ENCODE measurements at places on chromosomes 13 and 19.

DNA sequence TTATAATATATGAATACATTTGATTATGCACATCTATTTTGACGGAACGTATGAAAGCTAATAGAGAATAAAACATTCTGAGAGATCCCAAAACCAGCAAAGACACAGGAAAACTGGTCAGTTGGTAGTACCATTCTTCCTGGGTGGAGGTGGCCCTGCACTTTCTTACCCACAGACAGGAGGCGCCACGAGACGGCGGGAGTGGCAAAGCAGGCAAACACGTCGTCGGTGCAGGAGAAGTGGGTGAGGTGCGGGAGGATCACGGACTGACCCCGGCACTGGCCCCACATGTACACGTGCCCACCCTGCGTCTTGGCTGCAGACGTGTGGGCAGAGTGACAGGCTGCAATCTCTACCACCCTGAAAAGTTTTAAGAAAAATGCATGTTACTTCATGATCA, 36.1 kb downstream of the RCBTB1 start:
- no peak for DNase-seq

DNA sequence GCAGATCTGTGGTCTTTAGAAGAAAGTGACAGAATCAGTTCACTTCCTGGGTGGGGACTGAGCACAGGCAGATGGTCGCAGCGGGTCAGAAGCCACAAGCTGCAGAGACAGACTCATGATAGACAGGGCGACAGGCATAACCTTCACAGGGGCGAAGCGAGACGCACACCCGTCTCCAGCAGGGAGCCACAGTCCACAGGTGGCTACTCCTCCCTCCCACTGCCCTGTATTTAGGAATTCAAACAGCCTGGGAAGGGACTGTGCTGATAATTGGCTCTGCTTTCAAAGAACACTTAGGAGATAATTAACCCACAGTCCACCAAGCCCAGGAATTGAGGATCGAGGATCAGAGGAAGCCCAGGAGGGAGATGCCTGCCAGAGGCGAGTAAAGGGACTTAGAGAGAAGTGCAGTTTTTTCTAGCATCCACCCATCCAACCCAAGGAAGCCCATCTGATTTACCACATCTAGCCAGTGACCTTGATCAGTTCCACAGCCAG, 23.2 kb downstream of the RFX2 start:
- no peak for DNase-seq

GRCh38 chr13:91882918-91883317, 484.5 kb downstream of the GPC5 start:
- no peak for DNase-seq

DNA sequence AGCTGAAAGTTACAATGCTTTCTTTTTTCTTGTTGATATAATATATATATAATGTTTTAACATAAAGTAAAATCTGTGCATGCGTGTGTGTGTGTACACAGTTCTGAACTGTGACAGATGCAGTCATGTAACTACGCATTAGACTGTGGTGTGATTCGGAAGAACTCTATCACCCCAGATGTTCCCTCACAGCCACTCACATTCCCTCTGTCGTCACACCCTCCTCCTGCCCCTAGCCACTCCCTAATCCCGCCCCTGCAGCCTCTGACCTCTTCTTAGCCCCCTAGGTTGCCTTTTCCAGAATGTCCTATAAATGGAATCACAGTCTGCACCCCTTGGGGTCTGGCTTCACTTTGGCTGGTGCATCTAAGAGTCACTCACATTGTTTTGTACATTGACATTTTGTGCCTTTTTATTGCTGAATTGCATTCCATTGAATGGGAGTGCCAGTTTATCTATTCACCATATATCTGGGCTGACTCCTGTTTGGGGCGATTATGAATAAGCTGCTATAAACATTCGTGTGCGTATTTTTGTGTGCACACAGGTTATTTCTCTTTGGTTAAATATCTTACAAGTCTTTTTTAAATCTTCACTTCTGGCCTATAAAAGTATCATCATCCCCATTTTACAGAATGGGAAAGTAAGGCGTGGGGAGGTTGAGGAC, 20.4 kb downstream of the DHRS12 start:
- no peak for DNase-seq

- DNase-seq = no peak
Observed at GRCh38 chr13:27449081-27449603, 1.2 kb downstream of the MTIF3 start.

DNA sequence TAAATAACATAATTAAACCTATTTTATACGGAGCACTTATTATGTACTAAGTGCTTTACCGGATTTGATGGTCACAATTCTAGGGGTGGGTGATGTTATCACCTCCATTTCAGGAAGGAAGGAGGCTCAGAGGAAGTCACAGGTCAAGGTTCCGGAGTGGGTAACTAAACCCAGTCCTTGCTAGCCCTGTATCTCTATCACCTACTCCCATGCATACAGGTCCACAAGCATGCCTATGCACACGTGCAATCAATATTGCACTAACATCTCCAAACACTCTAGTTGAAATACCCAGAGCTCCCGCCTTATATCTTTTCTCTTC, 17.8 kb upstream of the FOSB start:
- no peak for DNase-seq

DNA sequence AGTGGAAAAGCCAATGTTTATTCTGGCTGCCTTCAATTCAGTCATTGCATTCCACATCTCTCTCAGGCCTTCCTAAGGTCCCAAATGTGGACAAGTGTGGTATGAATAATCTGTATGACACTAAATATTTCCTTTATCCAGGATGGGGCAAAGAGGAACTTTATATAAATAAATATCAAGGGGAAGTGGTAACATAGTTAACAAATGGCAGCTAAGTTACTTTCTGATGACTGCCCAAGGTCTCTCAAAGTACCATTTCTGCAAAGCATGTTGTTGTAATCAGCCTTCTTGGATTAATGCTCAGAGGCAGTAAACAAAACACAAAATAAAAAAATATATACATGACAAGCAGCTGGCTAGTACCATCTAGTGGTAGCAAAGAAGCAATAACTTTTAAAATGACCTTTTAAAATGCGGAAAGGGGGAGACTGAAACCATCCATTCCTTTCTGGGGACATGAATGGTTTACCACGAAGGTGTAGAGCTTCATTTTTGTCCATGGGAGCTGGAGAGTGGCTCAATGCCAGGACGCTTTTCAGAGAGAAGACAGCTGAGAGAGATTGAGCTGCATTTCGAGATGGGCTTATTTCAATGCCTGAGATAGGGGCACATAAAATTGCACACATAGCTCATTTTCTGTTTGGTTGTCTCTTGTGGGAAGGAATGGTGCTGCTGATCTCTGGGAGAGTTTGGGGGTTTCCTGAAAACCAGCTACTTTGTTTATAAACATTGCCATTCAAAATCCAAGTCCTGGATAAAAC, 259.2 kb downstream of the RFC3 start:
- no peak for DNase-seq

DNA sequence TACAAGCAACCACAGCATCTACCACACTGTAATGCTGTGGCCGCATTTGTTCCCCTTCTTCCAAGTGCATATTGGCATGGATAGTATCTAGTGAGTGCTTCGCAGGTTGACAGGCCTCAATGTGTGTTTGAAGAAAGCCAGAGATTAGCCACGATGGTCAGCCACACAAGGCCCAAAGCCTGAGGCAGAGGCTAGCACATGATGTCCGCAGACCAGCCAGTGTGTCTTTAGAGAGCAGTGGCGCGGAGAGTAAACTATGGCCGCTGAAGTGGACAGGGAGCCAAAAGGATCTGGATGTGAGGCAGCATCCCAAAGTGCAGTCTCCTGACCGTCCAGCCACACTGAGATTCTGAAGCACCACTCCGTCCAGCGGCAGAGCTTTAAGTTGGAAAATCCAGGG, 36.0 kb downstream of the BRD4 start:
- no peak for DNase-seq

DNA sequence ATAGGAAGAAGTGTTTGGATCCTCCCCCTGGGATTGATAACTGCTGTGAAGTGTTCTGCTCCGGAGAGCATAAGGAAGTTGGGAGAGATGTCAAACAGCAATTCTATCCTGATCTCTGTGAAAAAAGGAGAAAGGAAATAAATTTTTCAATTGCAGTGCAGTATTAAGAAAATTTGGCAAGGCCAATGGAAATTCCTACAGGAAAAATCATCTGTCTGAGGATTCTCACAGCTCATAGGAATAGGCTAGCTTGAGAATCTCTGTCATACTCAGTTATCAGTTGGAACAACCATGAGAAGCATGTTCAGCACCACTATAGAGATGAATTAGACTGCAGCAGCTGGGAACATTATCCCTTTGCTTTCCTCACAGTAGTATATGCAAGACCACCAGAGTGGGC, 1238.9 kb upstream of the MIR17HG start:
- no peak for DNase-seq

GRCh38 chr19:3547301-3547731, 8.3 kb downstream of the TEKTIP1 start:
- no peak for DNase-seq

DNA sequence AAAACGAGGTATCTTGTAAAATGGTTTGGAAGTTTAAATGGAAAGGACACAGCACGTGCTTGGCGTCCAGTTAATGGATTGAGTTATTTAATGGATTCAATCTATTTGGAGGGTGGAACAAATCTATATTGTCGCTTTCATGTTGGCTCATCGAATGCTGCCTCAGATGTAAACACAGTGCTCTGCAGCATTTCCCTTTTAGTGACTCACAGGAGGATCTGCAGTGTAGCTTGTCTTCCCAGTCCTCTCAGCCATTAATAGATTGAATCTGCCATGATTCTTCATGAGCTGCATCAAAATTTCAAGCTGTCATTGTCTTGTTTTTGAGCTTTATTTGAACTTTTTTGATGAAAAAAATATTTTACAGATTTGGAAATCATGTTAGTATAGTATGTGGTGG, 44.7 kb downstream of the DHRS12 start:
- DNase-seq = no peak

DNA sequence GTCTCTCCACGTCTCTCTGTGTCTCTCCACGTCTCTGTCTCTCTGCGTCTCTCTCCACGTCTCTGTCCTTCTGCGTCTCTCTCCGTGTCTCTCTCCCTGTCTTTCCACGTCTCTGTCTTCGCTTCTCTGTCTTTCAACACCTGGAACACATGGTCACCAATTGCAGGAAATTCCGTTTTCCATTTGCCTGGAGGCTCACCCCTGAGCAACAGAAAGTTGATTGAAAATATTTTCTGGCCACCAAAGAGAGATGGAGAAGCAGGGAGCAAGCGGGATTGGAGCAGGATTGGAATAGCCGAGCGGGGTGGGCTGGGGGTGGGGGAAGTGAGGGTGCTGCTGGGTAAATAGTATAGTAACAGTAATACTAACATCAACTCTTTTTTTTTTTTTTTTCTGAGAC, 1.7 kb downstream of the KANK2 start:
- DNase-seq = no peak

DNA sequence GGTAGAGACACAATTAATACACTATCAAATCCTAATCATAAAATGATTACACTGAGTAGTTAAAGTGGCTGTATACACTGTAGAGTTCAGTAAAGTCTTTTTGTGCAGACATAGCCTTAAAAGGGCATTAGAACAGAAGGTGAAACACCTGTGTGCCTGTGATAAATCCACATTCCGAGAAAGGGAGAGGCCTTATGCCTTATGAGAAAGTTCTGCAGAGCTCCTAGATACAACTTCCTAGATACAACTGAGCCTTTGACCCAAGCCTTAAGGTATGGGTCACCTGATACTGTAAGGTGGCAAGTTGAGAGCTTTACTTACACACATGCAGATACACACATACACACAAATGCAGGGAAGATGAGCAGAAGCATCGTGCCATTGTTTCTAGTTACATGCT, 6.3 kb downstream of the SERP2 start:
- no peak for DNase-seq

- DNase-seq = no peak
Observed at GRCh38 chr13:94827566-94827965, 115.2 kb upstream of the SOX21 start.

GRCh38 chr13:95477187-95477586, 75.3 kb upstream of the CLDN10 start:
- no peak for DNase-seq

DNA sequence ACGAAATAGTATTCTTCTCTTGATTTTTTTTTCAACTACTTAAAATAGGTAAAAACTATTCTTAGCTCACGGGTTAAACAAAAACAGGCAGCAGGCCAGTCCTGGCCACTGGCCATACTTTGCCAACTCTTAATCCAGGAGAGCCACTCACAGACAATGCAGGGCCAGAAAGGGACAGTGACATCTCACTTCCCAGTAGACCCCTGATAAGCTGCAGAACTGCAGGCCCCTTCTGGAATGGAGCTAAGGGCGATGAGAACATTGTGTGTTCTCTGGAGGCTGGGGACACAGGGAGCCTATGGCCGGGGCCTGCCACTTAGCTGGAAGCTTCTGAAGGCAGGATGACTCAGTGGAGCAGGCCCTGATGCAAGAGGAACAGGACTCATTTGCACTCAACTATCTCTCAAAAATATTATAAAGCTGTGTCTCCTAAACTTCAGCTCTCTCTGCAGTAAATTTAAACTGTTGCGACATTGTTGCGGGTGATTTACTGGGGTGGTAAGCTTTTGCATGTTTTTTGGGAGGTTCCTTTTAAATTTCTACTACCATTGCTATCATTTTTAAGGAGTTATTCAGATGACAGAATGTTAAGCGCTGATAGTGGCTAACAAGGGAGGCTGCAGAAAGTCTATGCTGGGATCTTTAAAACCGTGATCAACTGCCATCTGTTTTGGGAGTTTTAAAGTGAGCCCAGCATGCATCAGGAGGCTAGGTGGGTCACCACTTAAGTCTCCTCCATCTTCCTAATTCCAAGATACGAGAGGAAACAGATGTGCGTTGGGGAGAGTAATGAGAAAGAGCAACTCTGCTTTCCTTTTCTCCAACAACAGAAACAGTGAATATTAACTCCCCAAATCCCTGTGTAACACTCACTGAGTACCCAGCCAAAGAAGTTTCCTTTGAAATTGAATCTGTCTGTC, 33.2 kb upstream of the KATNAL1 start:
- DNase-seq = no peak

GRCh38 chr13:20331419-20331818, 99.3 kb upstream of the GJB6 start:
- no peak for DNase-seq

GRCh38 chr19:39284032-39284431, 12.2 kb upstream of the IFNL1 start:
- no peak for DNase-seq

DNA sequence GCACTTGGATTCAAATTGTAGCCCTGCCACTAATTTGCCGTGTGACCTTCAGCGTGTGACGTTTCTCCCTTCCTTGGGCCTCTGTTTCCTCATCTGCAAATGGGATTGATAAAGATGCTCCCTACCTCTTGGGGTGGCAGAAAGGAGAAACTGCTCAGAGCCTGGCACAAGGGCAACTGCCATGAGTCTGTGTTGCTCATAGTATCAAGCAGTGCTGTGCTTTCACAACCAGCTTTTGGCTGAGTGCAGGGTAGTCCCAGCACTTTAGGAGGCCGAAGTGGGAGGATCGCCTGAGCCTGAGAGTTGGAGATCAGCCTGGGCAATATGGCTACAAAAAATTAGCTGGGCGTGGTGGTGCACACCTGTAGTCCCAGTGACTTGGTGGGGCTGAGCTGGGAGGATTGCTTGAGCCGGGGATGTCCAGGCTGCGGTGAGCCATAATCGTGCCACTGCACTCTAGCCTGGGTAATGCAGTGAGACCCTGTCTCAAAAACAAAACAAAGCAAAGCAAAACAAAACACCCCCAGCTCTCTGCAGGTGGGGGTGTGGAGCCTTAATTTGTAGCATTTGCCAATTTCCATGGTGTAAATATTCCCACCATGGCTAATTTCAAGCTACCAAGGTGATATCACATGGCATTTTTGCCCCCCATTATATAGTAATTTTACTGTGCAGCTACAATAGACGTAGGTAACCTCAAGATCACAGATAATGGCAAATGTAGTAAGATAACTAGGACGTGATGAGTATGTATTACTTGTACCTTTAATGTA, 1.6 kb upstream of the MARK4 start:
- DNase-seq = no peak
